ENCODE measurements at places on chromosomes 3 and 15.

- no peak for DNase-seq
These were observed 137.4 kb downstream of the TBC1D5 start for GRCh38 chr3:17605032-17605431.

- no peak for DNase-seq
These were observed 186.5 kb downstream of the FOXP1 start for GRCh38 chr3:71397046-71397445.

DNA sequence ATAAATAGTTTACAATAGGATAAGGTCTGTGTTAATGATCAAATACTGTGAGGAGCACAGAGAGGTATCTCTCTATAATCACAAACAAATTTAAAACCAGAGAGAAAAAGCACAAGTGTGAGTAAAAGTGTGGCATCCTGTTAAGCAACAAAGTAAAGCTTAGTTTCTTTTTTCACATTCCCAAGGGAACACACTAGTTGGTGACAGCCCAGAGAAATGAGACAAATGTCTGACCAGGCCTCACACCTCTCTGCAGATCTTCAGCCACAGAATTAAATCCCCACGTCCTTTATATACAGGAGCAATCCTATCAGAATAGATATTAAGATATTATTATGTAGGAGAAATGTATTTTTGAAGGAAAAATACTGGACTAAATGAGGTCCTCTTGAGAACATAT lies 2.7 kb downstream of the FBN1 start:
- DNase-seq, result no peak

DNA sequence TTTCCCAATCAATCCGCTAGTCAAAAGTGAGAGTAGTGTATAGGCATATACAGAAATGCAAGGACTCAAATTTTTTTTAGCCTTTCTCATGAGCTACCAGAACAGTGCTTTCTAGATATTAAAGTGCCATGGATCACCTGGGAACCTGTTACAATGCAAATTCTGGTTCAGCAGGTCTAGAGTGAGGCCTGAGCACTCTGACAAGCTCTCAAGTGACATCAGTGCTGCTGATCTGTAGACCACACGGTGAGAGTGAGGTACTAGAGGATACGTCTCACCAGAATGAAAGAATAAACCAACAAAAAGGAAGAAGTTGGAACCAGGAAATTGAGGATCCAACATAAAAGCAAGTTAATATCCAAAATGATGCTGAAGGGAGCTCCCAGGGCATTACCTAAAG lies 16.0 kb upstream of the PLA2G4D start:
- DNase-seq, result no peak

GRCh38 chr3:174884776-174885568 lies 25.8 kb downstream of the NAALADL2 start:
- DNase-seq, result no peak

DNA sequence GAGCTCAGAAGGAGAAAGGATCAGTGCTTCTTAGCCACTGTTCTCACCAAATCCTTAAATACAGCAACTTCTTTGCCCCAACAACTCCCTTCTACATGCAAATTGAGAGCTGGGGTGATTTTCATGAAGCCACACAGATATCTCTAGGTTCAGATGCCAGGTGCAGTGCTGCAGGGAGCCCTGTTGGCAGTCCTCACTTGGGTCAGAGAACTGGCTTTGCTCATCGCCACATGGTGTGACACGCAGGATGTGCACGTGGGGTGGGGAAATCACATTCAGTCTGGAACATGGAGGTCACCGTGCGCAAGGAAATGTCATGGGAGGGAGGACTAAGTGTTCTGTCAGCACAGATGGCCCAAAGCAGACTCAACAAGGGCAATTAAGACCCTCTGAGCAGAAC lies 103.8 kb downstream of the WDR76 start:
- no peak for DNase-seq

DNA sequence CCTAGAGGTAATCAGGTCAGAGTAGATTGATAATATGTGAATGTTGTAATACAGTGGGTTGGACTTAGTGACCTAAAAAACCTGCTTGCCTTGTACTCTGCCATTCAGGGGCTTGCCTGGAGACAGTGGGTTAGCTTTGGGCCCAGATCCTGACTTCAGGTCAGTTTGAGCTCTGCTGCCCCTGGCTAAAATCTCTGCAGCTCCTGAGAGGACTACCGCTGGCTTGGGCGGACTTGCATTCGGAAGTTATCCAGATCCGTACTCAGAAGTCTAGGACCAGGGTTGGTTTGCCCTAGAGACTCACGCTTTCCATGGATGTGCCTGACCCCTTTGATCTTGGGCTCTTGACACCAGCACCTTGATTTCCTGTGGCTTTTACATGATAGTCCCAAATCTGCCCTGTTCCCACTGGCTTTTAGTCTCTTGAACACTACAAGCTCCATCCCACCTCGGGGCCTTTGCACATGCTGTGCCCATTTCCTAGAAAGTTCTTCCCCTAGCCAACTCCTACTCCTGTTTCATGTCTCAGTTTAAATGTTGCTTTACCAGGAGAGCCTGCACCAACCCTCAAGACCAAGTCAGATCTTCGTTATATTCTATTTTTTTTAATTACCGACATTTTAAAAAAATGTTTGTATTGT lies 5.9 kb downstream of the ACSBG1 start:
- no peak for DNase-seq

- no peak for DNase-seq
These were observed 9.8 kb upstream of the EEFSEC start for GRCh38 chr3:128143496-128143895.

DNA sequence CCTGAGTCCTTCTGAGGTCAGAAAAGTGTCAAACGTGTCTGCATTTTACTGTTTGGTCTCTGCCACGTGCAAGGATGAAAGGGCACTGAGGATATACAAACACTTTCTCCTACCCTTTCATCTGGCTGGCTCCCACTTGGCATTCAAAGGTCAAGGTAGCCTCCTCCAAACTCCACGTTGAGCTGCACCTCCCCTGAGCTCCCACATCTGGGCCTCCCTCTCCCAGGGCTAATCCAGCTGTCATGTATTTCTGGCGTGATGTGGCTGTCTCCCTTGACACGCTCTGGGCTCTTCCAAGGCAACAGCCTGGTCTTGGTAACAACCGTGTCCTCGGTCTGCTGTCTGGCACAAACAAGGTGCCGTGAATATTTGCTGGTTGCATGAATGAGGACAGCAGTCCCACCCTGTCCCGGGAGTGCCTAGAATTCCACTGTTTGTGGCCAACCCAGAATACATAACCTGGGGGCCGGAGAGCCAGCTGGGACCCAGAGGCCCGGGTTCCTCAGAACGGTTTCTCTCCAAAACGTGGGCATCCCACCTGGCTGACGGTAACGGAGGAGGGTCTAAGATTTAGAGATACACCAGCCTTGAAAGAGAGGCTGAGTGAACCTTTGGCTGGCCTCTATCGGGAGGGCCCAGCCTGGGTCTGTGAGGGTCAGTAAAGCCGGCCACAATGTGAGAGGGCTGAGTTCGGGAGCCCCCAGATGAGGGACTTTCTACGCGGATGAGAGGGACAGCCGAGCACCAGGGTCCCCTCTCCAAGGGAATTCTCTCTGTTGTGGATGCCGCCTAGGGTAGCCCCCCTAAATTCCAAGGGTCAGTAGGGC lies 767 bp downstream of the GLT8D1 start:
- no peak for DNase-seq

GRCh38 chr3:16697443-16698147 lies 92.4 kb upstream of the DAZL start:
- DNase-seq, result no peak

GRCh38 chr3:110165753-110166152 lies 828.4 kb upstream of the DPPA4 start:
- no peak for DNase-seq

DNA sequence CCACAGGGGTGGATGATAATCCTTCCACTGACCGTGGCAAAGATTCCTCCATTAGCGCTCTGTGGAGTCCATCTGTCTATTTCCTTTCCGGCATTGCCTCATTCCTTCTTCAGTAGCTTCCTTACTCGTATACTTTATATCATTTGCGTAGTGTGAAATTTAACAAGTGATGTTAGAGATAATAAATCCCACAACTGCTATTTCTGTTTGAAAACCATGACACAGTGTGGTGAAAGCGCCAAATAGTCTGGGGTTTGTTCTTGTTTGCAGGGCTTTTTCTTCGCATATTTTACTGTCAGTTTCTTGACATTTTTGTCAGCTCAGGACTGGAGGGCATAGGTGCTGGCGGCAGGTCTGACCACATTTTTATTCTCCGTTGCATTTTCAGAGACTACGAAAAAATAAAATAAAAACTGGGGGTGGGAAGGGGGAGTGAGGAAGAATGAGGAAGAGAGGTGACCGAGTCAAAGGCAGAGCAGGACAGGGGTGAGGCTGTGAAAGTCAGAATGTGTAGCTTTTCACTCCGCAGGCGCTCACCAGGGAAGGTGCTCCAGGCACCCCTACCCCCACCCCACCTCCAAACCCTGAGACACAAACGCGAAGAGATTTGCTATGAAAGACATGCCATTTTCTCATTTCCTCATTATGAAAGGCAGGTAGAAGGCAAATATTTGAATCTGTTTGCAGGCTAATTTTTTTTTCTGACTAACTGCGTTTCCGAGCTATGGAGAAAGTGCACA lies 965.0 kb downstream of the MCTP2 start:
- no peak for DNase-seq

- DNase-seq, result no peak
These were observed 18.3 kb downstream of the TMED3 start for GRCh38 chr15:79329171-79329611.

- DNase-seq, result peak; percentile 86
These were observed 14.2 kb upstream of the ANKDD1A start for GRCh38 chr15:64897345-64897985.

GRCh38 chr3:36444909-36445308 lies 64.6 kb downstream of the STAC start:
- no peak for DNase-seq

- no peak for DNase-seq
These were observed 64.4 kb downstream of the SLC9A9 start for GRCh38 chr3:143783851-143784370.

DNA sequence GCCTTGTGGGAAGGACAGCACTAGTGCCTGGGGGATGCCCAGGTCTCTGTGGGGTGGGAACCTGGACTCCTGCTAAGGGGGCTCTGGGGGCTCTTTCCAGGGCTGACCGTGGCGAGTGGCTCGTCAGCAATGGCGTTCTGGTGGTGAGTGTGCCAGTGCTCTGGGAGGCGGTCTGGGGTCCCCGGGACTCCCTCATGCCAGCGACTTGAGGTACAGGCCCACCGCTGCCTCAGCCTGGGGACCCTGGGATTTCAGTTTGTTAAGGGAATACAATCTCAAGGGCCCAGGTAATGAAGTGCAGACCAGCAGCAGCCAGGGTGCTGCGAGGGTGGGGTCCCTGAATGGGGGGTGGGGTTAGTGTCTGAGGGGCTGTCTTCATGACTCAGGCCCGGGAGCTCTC lies 2.5 kb downstream of the PLA2G4B start:
- DNase-seq, result no peak

DNA sequence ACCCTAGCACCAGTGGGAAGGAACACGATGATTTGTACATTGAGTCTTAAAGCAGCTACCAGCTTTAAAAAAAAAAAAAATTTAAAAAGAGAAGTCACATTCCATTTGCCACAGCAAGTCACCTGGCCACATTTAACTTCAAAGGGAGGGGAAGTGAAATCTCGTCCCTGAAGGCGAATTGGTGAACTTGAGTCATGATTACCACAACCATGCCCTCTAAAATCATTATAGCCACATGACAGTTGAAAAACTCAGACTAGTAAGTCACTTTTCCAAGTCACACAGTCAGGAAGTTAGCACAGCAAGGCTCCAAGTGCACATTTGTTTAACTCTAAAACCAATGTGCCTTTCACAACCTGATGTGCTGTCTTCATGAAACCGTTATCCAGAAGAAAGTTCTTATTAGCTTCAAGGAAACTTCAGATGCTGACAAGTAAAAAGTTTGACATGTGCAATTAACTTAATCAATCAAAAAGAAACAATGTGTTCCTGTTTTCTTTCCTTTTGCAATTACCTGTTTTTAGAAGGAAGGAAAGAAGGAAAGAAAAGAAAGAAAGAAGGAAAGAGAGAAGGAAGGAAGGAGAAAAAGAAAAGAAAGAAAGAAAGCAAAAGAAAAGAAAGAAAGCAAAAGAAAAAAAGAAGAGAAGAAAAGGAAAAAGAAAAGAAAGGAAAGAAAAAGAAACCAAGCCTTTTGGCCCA lies 8.3 kb upstream of the THSD4 start:
- DNase-seq, result no peak

GRCh38 chr3:183959214-183959613 lies 58.5 kb downstream of the ABCC5 start:
- no peak for DNase-seq

DNA sequence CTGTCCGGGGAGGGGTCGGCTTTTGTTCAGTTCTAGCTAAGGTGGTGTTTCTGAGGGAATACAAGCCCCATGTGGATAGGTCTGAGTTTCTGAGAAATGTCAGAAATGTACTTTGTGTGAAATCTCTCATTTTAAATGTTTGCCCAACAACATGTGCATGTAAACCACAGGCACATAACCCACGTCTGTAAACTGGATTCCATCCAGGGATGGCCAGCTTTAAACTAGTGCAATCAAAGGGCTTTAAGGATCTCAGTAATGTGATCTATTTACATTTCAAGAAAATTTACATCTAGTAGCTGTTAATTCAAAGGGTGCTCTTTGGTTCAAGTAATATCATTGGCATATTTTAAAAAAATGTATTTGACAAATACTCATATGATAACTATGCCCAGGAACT lies 52.0 kb downstream of the POLR2M start:
- no peak for DNase-seq

DNA sequence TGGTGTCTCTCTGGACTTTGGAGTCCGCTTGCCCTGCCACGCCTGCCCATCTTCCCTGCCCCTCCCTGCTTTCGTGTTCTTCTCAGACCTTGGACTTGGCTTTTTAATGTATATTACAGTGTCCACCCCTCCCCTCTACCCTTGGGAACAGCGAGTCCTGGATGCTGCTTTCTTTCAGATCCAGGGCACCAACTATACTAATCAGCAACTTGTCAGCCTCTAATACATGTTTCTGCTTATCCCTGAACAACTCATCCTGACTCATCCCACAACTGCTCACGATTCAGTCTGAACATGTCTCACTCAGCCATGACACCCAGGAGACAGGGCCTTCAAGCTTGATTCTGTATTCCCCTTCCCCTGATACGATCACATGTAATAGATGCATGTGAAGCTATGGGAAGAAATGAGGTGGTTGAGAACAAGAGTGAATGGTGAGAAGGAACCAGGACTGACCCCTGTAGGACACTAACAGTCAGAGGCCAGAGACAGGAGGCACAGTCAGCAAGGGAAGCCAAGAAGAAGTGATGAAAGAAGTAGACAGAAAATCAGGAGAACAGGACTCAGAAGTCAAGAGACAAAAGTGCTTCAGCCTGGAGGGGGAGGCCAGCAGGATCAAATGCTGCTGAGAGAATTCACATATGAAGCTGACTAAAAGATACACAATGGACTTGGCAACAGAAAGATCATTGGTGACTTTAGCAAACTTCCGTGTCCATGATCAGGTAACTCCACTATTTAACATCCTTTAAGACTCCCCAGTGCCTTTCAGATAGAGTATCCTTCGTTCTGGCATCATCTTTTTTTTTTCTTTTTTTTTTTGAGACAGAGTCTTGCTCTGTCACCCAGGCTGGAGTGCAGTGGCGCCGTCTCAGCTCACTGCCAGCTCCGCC lies 35.4 kb downstream of the BCL2L10 start:
- no peak for DNase-seq

GRCh38 chr15:61275901-61276300 lies 46.8 kb upstream of the RORA start:
- no peak for DNase-seq
